HEK293T (cell line): ENCODE measurements at places on chromosomes 4 and X.
A peak's percentile ranks its signal among the peaks of the same experiment; 100 is the strongest.

GRCh38 chrX:11665168-11666111 lies at the start of gene ARHGAP6:
Gene ARHGAP6, minus strand, starts transcription at chrX:11665920. Its CDS starts 1,092 bp downstream, at chrX:11664828.
- DNase-seq, result peak; percentile 24

- no peak for DNase-seq
These were observed 329.4 kb upstream of the AGA start for GRCh38 chr4:177771645-177772044.

- DNase-seq, result no peak
These were observed 39.2 kb downstream of the RAB40AL start for GRCh38 chrX:102976286-102976685.

DNA sequence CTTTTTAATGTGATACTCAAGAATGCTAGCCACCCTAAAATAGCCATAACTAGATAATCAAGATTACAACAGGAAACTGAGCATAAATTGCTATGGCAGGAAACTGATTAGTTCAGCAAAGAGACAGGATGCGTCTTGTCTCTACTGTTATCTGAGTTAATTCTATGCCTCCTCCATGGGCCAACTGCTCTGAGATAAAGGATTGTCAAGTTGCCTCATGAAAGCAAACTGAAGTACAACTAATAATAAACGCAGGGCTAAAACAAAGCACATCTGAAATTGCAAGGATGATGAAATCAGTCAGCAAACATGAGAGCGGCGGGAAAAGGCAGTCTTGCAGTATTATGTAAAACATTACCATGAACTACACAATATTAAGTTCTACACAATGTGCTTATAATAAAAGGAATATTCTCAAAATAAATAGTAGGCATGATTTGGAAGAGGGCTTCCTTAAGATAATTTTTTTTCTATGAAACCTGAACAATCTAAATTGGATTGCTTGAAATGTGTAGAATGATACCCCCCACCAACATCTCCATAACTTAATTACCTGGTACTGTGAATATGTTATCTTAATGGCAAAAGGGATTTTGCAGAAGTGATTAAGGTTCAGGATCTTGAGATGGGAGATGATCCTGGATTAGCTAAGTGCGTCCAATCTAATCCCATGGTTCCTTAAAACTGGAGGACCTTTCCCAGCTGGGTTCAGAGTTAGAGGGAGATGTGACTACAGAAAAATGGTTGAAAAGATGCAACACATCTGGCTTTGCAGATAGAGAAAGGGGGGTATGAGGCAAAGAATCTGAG lies 65.9 kb downstream of the ANTXR2 start:
- DNase-seq, result no peak

- DNase-seq, result no peak
These were observed 47.5 kb upstream of the XK start for GRCh38 chrX:37638047-37638446.

GRCh38 chrX:1521459-1521956 lies 15.5 kb downstream of the P2RY8 start:
- DNase-seq, result no peak

- DNase-seq, result no peak
These were observed 104.6 kb downstream of the FHDC1 start for GRCh38 chr4:153040677-153041076.

GRCh38 chr4:189840356-189840755 lies 100.3 kb upstream of the FRG1 start:
- DNase-seq, result no peak

DNA sequence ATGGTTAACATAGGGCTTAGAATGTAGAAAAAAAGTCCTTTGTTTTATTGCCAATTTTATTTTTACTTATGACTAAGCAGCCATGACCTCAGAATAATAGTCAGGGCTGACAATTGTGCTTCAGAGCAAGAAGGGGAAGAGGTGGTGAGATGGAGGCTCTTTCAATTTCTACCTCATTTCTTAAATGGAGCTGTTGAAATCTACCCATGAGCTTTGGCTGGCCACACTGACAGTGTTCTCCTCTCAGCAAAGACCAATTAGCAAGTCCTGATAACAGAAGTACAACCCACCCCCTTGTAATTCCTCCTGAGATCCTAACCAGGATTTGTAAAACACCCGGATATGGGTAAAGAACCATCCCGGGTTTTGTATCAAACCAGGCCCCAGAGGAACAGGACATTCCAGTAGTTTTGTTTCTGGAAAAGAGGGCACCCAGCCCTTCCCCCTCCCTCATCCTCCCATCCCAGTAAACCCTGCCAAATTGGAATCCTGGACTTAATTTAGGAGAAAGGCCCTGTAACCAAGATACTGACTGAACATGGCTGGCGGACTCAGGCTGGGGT lies at the start of gene HEPH:
HEPH (plus strand) TSS at position 399 of the 563 bp plus-strand sequence. CDS start 6,324 bp downstream, outside the sequence.
- no peak for DNase-seq

DNA sequence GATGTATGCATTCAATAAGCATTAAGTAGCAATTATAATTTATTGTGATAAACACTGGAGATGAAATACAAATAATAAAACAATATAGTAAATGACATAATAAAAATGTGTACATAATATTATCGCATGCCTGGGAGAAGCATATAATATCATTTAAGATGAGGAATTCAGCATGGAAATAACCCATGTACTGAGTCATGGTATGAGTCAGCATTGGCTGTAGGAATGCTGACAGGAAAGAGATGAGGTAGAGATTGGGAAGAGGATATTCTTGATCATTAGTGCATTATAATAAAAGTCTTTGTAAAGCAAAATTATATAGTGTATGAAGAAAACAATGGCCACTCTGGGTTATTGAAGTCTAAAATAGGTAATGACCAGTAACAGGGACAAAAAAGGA lies 82.8 kb downstream of the MAGEB10 start:
- no peak for DNase-seq

GRCh38 chr4:152719291-152719690 lies 39.5 kb upstream of the TMEM154 start:
- no peak for DNase-seq

- no peak for DNase-seq
These were observed 101.0 kb upstream of the UBQLN2 start for GRCh38 chrX:56462389-56462788.

GRCh38 chr4:173934201-173934600 lies 349.3 kb downstream of the FBXO8 start:
- DNase-seq, result no peak

- no peak for DNase-seq
These were observed 49.6 kb downstream of the SMAD1 start for GRCh38 chr4:145531223-145531622.

DNA sequence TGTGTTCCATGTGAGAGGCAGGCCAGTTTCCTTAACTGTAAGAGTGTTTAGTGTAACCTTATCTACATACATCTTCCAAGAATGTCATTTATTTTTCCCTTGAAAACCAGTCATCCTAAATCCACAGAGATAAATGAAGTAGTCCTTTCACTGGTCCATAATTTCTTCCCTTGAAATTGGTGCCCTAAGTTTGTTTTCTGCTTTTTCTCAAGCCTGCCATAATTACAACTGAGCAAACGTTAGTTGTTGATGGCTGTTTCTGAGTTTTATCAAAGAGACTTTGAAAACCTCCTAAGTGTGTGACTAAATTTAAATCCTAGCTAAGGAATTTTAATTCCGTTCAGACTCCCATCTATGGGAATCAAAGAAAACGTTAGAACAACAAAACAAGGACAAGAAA lies 3.6 kb upstream of the TDO2 start:
- no peak for DNase-seq

DNA sequence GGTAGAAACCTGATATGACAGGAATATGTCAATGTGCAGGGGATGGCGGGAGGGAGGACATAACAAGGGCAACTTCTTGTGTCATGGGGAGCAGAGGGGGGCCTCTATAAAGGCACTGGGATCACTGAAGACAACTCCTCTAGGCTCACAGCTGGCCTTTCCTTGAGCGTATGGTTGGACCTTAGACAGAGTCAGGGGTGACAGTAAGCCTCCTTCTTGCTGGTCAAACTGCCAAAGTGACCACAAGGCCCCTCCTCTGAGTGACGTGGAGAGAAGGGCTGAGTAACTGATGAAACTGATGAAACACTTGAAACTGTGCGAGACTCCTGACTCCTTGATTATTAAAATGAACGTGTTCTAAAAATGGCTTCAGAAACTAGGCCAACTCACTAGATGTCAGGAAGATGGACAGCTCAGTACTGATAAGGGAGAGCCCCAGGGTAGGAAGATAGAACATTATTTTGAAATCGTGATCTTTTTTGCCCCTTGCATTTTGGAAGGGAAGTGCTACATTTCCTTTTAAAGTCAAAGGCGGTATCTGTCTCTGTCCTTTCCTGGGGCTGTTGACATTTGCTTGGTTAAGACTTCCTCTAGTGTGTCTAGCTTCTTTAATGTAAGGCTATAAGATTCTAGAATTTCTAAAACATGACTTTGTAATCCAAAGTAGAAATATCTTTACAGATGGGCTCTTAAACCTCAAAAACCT lies 1.6 kb downstream of the RAB33A start:
- DNase-seq, result no peak
